ENCODE measurements at places on chromosomes 12 and 14.

DNA sequence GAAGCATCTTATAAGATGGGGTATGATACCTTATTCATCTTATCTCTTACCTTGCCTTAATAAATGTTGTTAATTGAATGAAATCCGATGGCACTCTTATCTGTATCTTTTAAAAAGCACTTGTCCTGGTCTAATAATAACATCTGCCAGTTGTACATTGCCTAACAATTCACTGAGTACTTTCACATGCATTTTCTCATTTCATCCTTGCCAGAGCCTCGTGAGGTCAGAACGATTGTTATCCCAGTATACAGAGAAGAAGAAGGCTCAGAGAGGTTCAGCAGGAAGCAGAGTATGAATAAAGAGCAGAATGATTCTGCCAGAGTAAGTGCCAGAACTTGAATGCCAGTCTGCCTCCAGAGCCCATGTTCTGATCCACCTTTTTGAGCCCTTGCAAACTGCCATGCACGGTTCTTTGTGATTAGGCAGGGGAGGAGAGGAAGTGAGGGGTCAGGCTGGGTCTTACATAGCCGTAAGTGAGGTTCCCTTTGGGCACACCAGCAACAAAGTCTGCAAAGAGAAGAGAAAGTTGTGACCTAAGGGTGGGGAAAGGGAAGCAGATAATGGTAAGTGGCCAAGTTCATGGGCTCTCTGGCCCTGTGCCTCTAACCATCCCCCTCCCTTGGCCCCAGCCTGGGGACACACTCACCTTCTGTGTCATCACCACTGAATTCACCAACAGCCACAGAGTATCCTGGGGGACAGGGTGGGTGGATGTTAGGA is 11.7 kb downstream of the ITGA5 start:
- DNase-seq: no peak

DNA sequence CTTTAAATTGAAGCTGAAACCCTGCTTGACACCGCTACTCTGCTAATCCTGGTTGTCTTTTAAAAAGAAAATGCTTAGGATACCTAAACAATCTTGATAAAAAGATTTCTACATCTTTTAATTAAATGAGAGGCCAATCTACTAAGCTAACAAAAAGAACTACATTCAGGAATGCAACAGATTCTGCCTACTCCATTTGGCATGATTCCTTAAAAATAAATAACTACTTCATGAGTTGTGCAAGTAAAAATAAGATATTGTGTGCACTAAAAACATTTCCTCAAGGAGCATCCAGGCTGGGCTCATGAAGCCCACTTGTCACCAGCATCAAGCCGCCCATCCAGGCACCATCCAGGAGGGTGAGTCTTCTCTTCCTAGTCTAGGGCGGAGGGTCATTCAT is 197.5 kb downstream of the PAX9 start:
- DNase-seq: no peak

DNA sequence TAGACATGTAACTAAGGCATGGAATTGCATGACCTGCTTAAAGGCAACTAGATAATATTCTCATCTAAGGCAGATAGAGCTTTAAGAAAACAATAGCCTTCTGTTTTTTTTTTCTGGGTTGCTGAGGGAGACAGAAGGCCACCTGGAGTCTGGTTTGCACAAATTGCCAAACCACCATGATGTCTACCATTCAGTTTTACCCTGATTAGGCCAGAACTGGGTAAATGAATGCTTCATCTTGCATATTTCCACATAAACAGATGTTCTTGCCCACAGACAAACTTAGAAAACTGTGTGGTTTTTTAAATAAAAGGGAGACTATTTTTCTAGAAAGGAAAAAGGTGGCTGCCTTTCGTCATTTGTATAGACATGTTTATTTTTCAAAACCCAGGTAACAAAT is 278.7 kb upstream of the PRICKLE1 start:
- no peak for DNase-seq

DNA sequence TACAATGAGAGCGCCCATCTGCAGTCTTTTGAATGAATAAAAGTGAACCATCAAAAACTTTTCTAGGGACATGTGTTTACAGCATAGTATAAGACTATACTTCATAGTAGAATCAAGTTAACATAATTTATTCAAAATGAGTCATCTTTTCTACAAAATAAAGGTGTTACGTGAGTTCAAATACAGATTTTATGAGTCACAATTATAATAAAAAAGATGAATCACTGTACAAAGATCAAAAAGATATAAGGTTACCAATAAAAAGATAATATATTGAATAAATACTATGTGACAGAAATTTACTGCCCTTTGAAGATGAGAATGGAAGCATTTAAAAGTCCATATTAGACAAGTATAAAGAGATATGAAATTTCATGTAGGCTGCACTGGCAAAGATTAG is 2.8 kb downstream of the MBIP start:
- no peak for DNase-seq

DNA sequence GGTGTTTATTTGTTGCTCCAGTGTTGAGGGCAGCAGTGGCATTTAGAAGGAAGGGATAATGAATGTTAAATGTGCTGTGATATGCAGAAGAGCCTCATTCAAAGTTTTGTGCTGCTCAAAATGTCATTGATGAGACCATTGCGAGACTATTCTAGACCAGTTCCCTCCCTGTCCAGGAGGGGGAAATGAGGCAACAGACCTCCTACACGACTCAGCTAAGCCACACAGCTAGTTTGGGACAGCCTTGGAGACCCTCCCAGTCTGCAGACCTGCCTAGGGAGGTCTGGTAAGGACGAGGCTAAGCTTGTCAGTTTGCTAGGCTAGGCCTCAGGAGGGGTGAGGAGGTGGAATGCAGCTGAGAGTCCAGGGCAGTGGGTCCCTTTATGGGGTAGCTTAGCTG is 116.0 kb downstream of the NRXN3 start:
- DNase-seq: no peak

DNA sequence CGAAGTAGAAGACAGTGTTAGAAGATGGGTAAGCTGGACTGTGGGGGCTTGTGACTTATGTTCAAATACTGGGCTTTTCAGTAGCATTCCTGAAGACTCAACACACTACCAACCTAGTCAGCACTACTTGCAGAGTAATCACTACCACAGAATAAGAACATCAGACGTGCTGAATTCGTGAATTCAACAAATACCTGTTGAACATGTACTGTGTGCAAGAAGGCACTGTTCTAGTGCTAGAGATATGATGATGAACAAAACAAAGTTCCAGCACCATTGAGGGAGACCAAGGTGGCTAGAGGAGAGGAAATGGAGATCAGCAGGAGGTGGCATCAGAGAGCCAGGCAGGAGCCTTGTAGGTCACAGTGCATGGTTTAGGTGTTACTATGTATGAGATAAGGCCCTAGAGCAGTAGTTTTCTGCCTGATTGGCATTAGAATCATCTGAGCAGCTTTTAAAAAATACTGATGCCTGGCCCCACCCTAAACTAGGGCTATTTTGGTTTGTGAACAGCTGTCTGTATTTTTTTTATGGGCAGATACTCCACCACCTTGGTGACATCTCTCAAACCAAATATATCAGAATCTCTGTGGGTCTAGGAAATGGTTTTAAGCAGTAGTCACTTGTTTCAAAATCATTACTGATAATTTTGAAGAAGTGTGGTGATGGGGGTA is 26.8 kb downstream of the FERMT2 start:
- DNase-seq: no peak

GRCh38 chr14:51682411-51682810 is 30.7 kb downstream of the FRMD6 start:
- DNase-seq: no peak

GRCh38 chr12:29807129-29807528 is 23.4 kb upstream of the TMTC1 start:
- DNase-seq: no peak

GRCh38 chr14:84144166-84144565 is 1385.8 kb upstream of the FLRT2 start:
- no peak for DNase-seq

Data from NB4 (cell line).